ENCODE measurements at places on chromosomes 1 and 21.

DNA sequence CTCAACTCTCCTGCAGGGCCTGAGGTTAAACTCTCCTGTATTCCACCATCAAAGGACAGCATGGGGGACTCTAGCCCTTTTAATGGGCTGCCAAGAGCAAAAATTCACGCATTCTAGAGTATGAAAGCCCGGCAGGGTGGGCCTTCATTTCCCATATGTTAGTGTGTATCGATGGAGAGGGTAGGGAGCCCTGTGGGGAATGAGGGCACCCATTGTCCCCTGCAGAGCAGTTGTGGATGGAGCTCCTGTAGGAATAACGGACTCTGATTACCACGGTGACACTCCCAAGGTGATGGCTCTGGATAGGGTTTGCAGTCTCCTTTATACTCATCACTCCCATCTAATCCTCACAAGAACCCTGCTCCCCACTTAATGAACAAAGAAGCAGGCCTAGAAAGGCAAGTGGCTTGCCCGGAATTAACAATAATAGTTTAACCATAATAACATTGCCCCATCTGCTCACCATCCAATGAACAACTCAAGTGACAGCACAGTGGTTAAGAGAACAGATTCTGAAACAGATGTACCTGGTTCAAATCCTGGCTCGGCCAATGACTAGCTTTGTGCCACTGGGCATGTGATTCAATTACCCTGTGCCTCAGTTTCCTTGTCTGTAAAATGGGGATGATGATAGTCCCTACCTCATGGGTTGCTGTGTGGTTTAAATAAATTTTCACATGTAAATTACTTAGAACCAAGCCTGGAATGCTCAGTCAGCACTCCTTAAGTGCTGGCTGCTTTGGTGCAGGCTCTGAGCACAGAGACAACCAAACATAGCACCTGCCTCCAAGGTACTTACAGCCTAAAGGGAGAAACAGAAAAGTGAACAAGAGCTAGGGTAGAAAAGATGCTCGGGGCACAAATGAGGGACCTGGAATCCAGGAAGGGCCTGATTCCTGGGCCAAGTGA lies 29.0 kb downstream of the HIVEP3 start:
- no peak for DNase-seq

GRCh38 chr21:32934829-32935228 lies 90.9 kb upstream of the OLIG2 start:
- no peak for DNase-seq

DNA sequence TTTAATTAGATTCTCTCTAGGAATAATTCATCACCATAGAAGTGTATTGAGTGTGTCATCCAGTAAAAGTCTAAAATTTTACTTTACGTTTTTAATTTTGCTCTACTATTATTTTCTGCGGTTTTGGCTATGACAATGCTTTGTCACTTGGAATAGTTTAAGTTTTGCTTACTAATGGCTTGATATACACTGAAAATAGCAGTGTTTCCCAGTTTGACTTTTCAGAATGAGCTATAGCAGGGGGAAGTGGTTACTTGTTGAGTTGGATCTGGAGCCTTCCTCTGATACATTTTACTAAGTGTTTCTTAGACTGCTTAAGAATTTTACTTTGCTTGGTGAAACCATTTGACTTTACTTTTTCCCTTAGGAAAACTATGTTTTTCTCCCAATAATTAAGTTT lies 5.0 kb downstream of the DNAJC16 start:
- no peak for DNase-seq

- DNase-seq, result peak; percentile 97
Observed at GRCh38 chr1:43836267-43836951, 97.2 kb upstream of the ARTN start.

DNA sequence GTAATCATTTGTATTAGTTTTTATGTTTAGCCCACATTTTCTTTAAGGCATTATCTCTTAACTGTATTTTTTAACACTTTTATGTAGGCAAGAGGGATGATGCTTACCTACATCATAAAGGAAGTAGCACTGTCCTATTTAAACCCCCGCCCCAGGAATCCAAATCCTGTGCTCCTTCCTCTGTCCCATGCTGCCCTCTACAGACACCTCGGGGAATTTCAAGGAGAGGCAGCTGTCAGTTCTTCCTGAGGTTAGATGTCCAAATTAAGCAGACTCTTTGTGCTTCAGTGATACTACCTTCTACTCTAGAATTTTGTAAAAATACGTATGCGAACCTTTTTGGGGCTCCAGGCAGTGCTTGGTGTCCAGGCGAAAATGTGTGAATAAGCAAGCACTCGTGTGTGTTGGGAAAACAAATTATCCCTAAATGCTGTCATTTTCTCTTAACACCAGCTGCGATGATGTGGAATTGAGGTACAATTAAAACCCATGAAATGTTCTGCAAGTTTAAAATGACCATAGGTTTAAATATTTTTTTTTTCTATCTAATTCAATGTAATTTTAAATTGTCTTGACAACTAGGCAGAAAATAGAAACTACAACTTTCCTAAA lies 19.2 kb downstream of the CRCT1 start:
- peak; percentile 1 for DNase-seq

- no peak for DNase-seq
Observed at GRCh38 chr1:47713333-47713953, 275.6 kb downstream of the FOXD2 start.

DNA sequence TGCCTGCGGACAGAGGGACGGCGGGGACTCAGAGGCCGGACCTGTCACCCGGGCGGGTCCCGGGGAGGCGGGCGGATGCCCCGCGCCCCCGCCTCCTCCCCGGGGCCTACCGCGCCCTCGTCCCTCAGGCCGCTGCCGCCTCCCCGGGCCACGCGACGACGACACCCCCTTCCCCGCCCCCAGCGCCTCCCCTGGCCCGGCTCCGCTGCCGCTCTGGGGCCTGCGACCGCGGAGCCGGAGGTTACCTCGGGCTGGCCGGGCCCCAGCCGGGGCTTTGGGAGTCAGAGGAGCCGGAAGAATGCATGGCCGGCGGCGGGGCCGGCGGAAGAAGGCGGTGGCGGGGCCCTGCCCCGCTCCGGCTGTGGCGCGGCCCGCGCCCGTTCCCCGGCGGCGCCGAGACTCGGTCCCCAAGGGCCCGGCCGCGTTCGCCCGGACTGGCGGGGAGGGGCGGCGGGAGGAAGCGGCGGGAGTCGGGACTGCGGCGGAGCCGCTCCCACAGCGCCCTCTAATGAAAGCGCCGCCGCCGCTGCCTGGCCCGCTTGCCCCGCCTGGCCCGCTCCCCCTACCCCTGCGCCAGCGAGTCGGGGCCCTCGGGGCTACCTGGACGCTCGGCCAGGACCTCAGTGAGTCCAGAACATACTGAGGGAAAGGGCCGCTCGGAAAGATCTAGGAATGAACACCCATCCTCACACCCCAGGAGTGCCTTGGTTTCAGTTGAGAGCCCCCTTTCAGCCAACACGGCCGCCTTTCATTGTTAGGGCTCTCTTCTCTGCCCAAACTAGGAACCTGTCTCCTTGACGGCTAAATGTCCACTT lies at the start of gene LPGAT1:
LPGAT1 (minus strand) TSS at position 436 of the 815 bp plus-strand sequence. CDS start 1,467 bp downstream, outside the sequence.
- peak; percentile 65 for DNase-seq

DNA sequence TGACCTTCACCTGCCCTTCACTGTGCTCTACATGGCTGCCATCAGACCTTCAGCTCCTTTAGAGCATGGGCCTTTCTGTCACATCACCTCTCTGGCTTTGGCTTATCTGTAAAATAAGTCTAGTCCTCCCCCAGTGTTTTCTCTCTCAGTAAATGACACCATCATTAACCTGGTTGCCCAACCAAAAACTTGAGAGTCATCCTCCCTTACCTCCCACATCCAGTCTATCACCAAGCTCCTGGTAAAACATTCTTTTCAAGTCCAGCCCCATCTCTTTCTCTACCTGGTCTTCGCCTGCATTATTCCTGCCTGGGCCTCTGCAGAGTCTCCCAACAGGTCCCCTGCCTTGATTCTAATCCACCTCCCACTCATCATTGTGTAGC lies 13.1 kb downstream of the SLC26A9 start:
- no peak for DNase-seq

GRCh38 chr1:17004466-17005364 lies 7.0 kb downstream of the ATP13A2 start:
- no peak for DNase-seq

- DNase-seq, result no peak
Observed at GRCh38 chr1:190273161-190273560, 204.5 kb downstream of the BRINP3 start.

DNA sequence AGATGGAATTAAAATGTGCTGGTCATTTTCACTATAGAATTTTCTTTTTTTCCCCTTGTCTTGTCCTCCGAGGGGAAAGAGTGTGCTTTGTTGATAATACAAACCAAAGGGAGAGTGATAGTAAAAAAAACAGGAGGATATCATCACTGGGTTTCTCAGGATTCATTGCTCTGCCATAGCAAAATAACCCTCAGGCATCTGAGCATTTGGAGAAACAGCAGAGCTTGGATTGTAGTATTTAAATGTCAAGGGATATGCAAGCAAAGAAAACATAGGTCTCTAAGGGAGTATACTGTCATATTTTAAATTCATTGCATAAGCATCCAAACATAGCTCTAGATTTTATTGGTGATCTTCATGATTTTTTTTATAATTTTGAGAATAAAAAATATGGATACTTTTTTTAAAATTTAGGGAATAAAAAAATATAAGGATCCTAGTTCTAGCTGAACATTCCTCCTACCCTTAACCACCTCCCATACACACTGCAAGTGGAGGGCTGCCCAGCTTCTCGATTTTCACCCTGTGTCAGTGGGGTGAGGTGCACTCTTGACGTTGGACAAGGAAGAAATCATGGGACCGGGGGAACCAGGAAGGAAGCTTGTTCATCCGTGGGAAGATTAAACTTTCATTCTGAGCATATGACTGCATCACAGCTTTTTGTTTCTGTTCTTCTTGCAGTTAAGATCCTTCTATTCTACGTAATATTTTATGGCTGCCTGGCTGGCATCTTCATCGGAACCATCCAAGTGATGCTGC lies 4.4 kb downstream of the ATP1B1 start:
- DNase-seq, result no peak

DNA sequence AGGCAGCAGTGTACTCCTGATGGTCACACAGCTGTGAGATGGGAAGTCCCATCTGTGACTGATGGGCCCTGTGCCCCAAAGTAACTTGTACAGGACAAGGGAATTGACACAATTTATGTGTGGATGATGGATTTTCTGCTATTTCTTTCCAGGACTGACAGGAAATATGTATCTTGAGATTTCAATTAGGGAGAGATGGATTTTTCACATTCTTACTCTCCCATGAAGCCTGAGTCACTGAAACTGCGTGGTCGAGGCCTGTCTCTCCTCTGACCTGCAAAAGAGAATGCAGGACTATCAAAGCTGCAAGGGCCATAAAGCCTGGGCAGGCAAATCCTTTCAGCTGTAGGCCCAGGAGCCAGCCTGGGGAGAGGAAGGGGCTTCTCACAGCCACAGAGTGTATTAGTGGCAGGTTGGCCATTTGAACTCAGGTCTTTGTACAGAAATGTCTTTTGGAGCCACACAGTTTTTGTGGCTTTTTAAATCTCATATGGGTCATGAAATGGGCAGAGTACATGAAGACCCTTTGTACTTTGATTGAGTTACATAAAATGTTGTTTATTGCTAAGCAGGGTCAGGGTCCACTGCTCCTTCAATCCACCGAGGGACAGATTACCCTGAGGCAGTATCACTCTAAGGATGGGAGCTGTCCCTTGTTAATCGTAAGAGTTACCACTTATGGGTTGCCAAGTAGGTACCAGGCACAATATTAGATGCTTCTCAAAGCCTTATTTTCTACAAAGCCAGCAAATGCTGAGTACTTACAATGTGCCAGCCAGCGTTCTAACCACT lies 14.8 kb downstream of the ALX3 start:
- DNase-seq, result no peak

- DNase-seq, result no peak
Observed at GRCh38 chr21:38490411-38491020, 7.8 kb downstream of the ERG start.

GRCh38 chr1:210358626-210359025 lies 29.9 kb downstream of the HHAT start:
- DNase-seq, result no peak

- DNase-seq, result no peak
Observed at GRCh38 chr1:246680190-246680589, 44.0 kb upstream of the SCCPDH start.

DNA sequence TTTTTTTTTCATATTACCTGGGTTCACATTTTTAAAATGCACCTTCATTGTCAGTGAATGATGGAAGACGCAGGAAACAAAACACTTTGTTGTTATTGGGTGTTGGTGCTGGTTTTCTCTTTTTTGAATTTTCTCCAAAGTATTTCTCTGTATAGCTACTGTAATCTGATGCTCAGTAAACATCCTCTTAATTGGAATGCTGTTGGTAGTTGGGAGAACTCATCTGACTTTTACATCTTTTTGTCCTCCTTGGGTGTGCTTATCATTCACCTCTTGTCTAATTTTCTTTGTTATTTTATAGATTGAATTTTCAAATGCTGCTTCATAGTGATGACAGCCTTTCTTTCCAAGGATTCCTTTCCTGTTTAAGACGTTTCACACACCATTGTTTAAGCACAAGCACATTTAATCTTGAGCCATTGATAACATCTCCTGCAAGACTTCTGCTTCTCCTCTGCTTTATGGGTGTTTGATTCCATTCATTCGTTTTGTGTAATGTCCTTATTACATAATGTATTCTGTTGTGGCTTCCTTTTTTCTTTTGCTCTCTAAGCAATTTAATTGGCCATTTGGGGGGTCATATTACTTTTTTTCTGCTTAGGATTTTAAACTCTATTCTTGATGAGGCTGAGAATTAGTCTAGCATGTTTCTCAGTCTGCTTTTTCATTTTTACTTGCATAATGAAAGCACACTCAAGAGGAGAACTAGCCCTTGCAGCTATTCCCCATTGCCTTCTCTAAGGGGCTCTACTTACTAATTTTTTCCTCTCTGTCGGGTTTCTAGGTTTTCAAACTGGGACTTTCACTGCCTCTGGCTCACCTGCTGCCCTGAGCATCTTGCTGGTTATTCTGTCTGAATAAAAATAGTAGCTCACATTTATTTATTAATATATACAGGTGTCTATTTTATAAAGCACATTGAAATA lies 42.0 kb upstream of the CD34 start:
- DNase-seq, result peak; percentile 3

DNA sequence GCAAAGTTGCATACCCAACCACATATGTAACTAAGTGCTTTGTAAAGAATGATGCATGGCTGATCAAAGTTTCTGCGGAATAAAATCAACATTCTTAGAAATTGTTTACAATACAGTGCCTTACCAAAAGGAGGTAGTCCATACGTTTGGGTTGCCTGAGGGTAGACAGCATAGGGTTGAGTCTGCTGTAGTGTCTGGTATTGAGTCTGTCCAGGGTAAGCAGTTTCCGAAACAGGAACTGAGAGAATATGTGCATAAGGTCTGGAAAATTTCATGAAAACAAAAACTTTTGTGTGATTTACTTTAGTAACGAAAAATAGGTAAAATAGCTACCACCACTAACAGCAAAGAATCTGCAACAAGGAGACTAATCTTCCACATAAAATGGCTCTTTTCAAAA lies 53.0 kb downstream of the EYA3 start:
- no peak for DNase-seq

- DNase-seq, result no peak
Observed at GRCh38 chr1:41894101-41894807, 24.5 kb downstream of the HIVEP3 start.

- DNase-seq, result no peak
Observed at GRCh38 chr1:203453616-203454015, 22.0 kb upstream of the PRELP start.

GRCh38 chr1:94951046-94951445 lies 24.1 kb upstream of the CNN3 start:
- no peak for DNase-seq

- DNase-seq, result no peak
Observed at GRCh38 chr1:24699628-24700027, 45.6 kb upstream of the CLIC4 start.

Data from DMS79 treated with DMSO at 0.1 percent for 48 hours (cell line).